ENCODE measurements at places on chromosomes 2 and 18.

DNA sequence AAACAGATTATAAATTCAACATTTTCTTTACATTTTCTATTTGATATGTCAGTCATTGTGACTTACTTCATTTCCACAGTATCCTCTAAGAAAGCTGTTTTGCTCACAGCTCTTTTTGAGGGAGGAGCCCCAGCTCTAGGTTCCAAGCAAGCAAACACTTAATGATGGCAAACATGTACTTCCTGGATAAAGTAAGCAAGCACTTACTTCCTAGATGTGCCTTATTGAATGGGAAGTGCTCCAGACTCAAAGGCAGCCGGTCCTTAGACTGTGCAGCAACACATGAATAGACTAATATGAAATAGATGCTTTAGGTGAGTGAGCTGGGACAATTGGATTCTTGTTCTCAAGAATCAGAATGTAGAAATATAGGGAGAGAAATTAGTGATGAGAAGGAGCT is 2149.8 kb upstream of the PIK3C3 start:
- DNase-seq: no peak

- no peak for DNase-seq
Measured at GRCh38 chr2:22499082-22499839, 885.7 kb upstream of the KLHL29 start.

DNA sequence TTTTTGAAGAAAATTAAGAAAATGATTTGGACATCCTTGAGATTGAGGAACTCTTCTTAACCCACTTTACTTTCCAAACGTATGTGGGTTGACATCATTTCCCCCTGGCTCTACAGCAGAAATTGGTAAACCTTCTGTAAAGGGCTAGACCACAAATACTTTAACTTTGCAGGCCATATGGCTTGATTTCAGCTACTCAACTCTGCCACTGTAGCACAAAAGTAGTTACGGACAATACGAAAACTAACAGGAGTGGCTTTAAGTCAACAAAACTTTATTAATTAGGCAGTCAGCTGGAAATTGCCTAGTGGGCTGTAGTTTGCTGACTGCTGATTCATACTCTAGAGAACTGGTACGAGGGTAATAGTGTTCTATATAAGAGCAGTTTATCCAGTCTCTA is 83.2 kb upstream of the DTNB start:
- no peak for DNase-seq

GRCh38 chr2:26086779-26087178 is 52.9 kb downstream of the RAB10 start:
- DNase-seq: no peak

DNA sequence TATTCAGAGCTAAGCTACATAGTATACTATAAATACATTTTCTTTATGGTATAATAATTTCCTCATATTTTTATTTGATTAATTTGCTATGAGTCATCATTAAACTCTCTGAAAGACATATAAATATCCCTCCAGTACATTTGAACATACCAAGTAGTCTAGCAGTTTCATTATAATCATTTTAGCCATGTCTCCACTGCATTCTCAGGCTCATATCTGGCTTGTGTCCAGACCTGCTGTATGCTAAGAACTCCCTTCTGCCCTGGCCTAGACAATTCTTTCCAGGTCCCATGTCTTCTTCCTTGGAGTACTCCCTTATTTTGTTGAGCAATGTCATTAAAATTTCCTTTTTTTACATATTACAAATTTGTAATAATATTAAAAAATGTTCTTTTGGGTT is 16.6 kb upstream of the DYNC1I2 start:
- DNase-seq: no peak

- no peak for DNase-seq
Measured at GRCh38 chr18:63981719-63982118, 11.8 kb downstream of the SERPINB8 start.

GRCh38 chr2:171515672-171516298 is 6.5 kb upstream of the CYBRD1 start:
- DNase-seq: no peak

DNA sequence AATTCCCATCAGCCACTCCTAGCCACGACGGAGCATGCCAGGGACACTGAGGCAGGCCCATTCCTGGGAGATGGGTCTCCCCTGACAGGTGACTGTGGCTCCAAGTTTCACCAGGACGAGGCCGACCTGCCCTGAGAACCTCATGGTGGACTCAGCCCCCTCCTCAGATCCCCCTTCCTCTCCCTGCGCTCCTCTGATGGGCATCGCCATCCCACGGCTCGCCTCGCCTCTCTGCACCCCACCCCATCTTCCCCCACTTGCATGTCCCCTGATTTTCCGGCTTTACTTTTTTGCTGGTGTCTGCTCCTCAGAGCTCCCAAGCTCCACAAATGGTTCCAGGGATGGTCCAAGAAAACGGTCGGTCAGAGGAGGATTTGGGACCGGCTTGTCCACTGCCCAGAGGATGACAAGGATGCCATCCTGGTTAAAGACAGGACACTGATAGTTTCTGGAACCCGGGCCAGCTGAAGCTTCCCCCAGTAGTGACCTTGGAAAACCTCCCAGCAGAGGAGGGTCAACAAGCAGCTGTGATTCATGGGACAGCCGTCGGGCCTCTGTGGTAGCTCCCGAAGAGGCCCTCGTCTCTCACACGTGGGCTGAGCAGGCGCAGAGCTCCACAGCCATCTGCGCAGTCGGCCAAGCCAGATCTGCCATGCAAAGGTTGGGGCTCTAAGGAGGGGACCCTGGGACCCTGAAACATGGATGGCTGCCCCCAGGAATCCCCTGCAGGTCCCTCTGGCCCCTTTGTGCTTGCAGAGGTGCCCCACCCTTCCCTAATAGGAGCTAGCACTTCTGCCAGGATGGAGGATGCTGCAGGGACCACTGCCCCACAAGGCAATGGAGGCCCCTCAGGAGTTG is 87.8 kb upstream of the SLC66A3 start:
- DNase-seq: no peak

DNA sequence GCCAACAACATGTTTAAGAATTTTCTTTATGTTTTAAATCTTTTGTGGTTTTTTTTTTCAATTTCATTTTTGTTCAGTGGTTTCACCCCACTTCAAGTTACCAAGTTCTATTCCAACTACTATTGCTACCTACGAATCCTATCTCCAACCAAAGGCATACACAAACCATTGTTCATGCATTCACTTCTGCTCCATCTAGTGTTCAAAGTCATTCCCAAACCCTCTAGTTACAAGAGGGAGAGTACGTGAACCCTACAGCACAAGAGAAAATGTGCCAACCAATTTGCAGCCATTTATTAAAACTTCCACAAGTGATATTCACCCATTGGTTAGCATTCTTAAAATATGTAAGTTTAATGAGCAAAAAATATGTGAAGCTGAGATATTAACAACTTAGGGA is 295.1 kb upstream of the KYNU start:
- DNase-seq: no peak

DNA sequence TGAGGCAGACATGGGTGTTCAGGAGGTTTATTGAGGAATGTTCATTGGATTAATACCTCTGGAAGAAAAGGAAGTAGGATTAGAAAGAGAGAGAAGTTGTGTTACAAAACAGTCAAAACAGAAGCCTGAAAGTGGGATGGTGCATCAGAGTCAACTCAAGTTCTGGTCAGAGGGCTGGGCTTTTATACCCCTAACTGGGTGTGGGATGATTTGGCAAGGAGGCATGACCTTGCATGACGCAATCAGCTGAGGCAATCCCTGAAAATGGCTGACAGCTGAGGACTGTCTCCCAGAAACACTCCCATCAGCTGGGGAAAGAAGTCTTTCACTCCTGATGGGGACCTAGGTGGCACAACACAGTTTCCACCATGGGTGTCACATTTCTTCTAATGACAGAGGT is 818.2 kb downstream of the SATB2 start:
- DNase-seq: no peak

DNA sequence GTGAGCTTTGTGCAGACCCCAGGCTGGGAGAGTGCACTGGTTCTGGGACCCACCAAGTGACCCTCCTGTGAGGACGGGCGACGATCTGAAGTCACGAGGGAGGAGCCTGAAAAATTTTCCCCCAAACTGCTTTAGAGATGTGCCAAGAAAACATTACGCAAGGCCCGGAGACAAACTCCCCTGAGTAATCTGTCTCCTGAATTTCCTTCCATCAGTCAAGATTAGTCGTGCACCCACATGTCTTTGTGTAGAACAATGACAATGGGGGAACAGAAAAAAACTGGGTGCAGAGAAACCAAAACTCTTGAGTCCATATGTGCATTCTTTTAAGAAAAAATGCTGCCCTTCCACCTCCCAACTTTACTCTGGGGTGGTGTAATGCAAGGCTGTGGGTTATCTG is 12.6 kb upstream of the NCK2 start:
- no peak for DNase-seq

GRCh38 chr2:199791326-199791725 is 59.7 kb downstream of the FTCDNL1 start:
- no peak for DNase-seq

DNA sequence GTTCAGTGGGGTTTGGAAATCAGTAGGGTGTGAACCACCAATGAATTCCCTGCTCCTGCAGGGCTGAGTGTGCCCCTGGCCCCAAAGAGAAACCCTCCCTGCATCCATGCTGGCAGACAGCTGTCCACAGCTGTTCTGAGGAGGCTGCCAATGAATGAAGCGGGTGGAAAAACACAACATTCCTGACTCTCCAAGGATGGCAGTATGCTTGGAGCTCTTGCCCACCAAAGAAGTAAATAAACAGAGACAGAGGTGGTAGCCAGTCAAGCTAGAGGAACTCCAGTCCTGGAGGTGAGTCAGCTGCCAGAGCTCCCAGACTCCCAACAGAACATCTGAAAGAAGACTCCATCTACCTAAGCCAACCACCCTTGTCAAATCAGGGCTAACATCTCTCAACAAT is 6.2 kb downstream of the ZBTB7C start:
- DNase-seq: no peak

Data from esophagus squamous epithelium (tissue), 5 donors.